ENCODE measurements at places on chromosomes 7 and 10. TPM values are rescaled to one million over a fixed set of nuclear protein-coding genes. Genes with fewer than 3 reads are reported as not detected.

DOCK1 gene
- total RNA-seq, result 23.2 TPM

CYP3A7 gene
- 0.05 TPM for total RNA-seq

GPNMB gene
- total RNA-seq, result 3.1 TPM

NOLC1 gene
- 158 TPM for total RNA-seq

ASAH2B gene
- total RNA-seq, result 3.9 TPM

FFAR4 gene
- 0.06 TPM for total RNA-seq

SRRM3 gene
- total RNA-seq, result 13.5 TPM

HK1 gene
- total RNA-seq, result 35.6 TPM

GPRIN2 gene
- 31.3 TPM for total RNA-seq

FEZF1 gene
- not detected for total RNA-seq

IFIT2 gene
- total RNA-seq, result 1.9 TPM

PLXNA4 gene
- total RNA-seq, result 0.85 TPM

TMEM178B gene
- total RNA-seq, result 1.5 TPM

NODAL gene
- total RNA-seq, result not detected

GHRHR gene
- total RNA-seq, result not detected

HEPACAM2 gene
- not detected for total RNA-seq

GALNT17 gene
- total RNA-seq, result not detected

C7orf57 gene
- 0.32 TPM for total RNA-seq

SYT15 gene
- 3.0 TPM for total RNA-seq

FAM25G gene
- 0.73 TPM for total RNA-seq

CROT gene
- 5.5 TPM for total RNA-seq

Measured in A549 treated with AZD2906 at 1 μM for 4 hours (cell line).